ENCODE measurements at places on chromosomes 5 and 9. TPM values are rescaled to one million over a fixed set of nuclear protein-coding genes. Genes with fewer than 3 reads are reported as not detected.

DNA sequence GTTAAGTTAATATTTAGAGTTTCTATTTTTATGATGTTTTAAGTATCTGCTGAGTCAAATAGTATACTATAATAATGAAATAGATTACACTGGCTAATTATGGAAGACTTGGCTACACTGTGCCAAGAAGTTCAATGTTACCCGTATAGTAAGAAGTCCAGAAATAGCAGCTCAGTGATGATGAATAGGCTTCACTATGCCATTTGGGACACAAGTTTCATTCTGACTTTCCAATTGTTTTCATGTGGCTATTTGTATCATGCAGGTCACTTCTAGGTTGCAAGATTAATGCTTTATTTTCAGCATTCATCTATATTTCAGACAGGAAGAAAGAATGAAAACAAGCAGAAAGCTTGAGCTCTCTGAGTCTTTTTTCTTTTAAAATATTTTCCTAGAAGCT is 194.5 kb upstream of the RIOK2 start:
- no peak for DNase-seq

DNA sequence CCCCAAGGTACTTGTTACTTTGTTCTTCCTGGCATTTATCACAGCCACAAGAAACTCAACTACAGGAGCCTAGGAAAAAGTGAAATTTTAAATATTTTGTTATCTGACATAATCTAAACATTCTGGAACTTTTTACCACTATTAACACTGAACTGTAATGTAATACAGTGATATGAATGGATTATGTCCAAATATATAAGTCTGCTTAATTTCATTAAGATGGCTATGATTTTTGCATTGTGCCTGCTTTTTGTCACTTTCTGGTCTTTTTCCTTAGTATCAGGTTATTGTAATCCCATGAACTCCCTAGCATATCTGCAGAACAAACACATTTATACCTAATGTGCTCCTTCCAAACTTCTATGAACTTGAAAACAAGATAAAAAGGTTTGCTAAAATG is 35.8 kb downstream of the PJA2 start:
- no peak for DNase-seq

- DNase-seq = no peak
These were observed 1931.0 kb downstream of the EFNA5 start for GRCh38 chr5:105739732-105740131.

GRCh38 chr5:164317676-164318075 is 812.3 kb downstream of the MAT2B start:
- no peak for DNase-seq

GRCh38 chr5:121024416-121025311 is 560.6 kb downstream of the PRR16 start:
- DNase-seq = no peak

DNA sequence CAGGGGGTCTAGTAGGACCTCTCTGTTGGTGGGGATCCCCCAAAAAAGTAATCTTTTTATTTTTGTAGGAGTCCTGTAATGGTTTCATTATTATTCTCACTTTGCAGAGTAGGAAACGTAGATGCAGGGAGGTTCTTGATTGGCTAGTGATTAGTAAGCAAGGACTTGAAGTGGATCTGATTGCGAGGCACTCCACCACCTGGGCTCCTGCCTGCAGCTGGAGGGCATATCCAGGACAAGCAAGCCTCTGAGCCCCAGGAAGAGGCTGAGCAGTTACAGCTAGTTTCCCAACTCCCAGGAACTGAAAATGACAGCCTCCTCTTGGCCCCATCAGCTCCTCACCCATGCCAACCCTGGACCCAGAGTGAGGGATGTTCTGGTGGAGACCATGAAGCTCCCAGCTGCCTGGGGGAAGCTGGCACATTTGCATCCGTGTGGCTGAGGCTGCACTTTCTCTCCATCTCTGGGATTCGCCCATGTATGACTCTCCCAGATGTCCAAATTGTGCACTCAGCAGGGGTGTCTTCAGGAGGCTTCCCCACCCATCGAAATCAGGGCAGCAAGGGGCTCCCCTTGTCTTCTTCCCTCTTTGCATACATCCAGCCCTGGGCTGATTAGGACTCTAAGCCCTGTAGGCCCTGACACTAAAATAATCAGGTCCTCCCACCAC is 10.2 kb downstream of the KCNIP1 start:
- no peak for DNase-seq

DNA sequence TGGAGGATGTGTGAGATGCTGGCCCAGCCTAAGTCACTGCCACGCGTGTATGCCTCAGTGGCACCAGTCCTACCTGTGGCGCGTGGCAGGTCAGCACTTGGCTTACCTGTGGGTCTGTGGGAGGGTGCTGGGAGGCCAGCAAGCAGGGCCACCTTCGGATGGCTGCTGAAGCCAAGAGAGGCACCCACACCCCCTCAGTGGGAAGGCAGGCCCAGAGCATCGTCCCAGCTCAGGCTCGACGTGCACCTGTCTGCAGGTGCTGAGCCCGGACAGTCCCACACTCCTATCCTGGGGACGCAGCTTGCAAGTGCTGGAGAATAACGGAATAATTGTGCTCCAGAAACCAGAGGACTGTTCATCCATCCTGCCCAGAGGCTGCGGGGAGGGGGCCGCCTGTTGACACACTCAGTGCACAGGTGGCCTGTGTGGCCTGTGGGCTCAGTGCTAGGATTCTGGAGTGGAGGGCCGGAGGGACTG is 24.0 kb downstream of the NKD2 start:
- no peak for DNase-seq

DNA sequence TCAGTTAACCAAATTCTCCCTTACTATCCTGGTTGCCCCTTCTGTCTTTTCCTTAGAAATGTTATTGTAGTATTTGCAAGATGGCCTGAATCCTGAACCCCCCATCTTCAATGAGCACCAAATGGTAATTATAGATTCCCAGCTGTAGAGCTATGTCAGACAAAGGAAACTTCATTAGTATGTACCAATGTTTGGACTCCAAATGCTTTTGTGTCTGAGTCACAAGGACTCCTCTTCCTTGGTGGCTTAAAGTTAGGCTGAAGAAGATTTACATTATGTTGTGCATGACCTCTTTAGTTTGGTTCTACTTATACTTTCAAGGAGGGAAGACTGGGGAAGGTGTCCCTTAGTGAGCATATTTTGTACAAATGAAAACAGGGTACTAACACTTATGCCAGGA is 105.9 kb upstream of the CDKN2B start:
- DNase-seq = no peak

DNA sequence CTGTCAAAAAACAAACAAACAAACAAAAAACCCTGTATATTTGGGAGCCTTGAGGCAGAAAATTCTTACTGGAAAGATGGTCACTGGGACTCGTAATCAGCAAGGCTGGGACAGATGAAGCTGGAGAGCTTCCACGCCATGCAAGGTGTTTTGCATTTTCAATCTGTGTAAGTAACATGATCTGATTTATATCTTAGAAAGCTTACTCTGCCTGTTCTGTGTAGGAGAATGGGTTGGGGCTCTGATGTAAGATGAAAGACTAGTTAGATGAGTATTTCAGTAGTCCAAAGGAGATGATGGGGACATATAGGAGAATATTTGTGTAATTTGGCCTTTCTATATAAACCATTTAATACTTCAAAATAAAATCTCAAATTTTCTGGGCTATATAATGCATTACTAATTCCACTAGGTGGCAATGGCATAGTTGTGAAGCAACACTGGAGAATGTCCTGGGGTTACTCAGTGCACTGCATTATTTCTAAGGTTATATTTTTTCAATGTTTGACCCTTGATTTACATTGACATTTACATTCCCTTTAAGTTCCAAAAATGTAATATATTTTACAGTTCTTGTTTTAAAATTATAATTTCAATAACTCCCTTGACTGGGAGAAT is 21.9 kb upstream of the FSD1L start:
- no peak for DNase-seq

DNA sequence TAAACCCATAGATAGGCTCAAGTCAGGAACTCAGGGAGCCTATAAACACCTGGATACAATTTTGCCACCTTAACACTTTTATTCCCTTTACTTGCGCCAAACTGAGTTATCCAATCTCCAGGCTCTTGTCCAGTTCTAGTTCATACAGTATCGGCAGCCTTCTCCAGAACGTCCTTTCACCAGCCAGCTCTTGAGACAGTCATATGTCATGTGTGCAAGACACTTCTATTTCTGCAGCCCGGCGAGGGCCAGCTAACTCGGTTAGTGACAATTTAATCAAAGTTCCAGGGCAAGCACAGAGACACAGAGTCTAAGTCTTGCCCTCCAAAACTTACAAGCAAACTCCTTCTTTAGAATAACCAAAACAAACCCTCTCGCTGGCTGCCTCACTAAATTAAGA is 12.9 kb downstream of the ABCA1 start:
- no peak for DNase-seq

DNA sequence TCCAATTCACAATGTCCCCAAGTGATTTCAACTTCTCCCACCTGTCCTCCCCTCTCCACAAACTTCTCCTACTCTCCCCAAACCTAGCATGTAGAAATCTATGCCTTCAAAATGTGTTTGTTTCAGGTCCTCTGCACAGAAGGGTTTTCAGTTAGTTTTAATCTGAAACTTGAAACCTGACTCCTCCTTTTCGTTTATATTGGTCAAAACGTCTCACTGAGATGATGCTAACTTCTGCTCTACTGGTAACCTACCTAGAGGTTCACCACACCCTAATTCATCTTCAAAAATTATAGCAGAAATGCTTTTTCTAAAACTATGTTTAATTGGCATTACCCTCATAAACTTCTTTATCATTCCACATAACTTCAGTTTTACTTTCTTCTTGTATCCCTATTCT is 401.8 kb upstream of the ADAMTS16 start:
- no peak for DNase-seq

GRCh38 chr5:150153957-150154617 is 1.6 kb downstream of the PDGFRB start:
- DNase-seq = peak; percentile 18

DNA sequence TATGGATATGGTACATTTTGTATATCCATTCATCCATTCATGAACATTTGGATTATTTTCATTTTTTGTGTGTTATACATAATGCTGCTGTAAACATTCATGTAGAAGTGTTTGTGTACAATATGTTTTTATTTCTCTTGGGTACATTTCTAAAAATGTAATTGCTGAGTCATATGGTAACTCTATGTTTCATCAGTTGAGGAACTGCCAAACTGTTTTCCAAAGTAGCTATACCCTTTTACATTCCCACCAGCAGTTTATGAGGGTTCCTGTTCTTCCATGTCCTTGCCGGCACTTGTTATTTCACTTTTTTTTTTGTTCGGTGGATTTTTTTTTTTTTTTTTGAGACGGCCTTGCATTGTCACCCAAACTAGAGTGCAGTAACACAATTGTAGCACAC is 54.0 kb upstream of the MCCC2 start:
- no peak for DNase-seq

DNA sequence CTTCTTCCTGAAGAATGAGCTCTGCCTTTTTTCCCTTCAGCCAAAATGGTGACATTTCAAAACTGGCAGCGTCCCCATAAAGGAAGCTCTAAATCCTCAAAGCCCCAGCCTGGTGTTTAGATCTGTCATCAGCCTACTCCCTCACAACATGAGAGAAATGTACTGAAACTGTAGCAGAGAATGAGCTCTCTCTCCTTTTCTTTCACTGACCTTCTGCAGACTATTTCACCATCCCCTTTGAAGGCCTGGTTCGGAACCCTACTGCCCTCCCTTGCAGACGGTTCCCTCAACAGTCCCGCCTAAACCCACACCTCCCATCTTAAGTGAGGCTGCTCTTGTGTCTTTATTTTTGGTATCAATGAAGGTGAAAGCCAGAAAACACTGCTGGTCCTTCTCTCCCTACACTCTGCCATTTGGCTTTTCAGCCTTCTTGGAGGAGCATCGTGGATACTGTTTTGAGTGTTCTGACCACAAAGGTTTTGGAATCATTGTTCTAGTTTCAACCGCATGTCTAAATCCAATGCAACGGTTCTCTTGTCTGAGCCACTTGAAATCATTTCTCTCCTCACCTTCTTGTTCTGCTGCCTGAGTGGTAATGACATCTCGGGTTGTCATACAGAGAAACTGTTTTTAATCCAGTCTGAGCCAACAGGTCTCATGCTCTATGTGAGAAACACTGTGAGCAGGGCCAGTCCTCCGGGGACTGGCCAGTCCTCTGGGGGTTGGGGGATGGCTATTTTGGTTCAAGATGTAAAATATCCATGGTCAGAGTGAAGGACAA is 39.0 kb downstream of the ITK start:
- no peak for DNase-seq

DNA sequence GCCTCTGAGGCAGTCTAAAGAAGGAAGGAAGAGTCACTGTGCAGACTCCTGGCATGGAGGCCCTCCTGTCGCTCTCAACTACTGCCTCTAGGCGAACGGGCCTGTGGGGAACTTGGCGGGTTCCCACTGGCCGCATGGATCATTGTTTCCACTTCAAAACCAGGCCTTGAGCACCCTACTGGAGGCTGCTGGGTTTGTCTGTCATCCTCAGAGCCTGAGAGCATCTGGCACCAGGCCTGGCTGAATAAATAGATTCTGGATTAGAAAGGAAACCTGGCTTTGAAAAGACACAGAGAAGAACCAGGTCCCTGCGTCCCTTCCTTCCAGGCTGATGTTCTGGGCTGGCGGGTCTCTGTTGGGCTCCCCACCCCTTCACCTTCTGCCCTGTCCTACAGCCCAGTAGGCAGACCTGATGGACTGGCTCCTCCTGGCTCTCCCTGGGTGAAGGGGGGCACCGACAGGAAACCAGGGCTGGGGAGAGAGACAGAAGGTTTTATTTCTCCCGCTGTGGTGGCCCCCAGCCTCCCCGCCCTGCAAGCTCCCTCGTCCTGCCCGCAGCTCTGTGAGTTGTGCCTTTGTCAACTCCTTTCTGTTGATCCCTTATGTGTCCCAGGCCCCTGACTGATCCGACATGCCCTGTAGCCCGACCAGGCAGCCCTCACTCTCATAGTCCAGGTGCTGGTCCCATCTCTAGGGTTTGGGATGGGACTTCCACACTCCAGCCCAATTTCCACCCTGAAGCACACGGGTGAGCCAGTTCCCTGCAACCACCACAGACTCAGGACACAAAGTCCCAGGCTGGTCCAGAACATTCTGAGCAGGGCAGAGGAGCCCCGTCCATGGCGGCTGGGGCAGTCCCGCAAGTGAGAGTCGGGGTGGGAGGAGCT is 50.1 kb downstream of the ADAMTS2 start:
- no peak for DNase-seq

- DNase-seq = no peak
These were observed 584.3 kb upstream of the TUSC1 start for GRCh38 chr9:26262421-26263107.

DNA sequence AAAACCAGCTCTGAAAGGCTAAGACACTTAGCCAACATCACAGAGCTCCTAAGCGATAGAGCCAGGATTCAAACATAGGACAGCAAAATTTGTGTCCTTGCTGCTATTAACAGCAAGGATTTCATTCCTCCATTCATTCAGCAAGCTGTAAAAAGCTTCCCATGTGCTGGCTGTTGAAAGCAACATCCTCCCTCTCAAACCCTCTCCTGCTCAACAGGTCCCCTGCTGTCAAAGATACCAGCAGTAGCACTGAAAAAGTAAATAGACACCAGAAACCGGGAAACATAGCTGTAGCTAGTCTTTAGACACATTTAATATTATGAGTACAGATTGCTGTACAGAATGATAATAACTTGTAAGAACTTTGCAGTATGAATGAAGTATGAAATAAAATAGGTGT is 52.6 kb upstream of the ADAMTSL1 start:
- no peak for DNase-seq

CXXC5 gene
- total RNA-seq = 84.8 TPM

IRX1 gene
- not detected for total RNA-seq

FAM163B gene
- total RNA-seq = not detected

FANCG gene
- 33.9 TPM for total RNA-seq
